ENCODE measurements at places on chromosomes 1 and 21.

DNA sequence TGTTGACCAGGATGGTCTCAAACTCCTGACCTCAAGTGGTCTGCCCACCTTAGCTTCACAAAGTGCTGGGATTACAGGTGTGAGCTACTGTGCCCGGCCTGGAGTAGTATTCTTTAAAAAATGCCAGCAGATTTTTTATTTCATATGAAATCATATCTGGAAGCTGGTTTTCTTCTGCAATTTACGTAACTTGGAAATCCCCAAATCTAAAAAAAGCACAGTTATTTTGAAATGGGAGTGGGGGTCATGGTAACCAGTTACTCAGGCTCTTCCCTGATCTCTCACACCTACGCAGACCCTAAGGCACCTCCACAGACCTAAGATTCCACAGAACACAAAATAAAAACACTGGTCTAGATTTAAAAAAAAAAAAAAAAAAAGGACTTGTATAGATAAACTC, 219.8 kb downstream of the DAB1 start:
- no peak for DNase-seq

DNA sequence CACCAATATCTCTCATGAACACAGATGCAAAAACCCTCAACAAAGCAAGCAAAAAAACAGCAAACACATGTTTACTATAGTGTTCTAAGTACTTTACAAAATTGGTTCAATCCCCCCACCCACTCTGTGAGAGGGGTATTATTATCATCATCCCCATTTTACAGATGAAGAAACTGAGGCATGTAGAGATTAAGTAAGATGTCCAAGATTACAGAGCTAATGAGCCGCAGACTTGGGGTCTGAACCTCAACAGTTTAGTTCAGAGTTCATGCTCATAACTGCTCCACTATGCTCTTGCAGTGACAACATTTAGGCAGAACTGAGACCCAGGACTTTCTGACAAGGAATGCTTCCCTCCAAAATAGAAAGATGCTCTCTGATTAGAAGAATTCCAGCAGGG, 21.9 kb downstream of the CLSTN1 start:
- no peak for DNase-seq

DNA sequence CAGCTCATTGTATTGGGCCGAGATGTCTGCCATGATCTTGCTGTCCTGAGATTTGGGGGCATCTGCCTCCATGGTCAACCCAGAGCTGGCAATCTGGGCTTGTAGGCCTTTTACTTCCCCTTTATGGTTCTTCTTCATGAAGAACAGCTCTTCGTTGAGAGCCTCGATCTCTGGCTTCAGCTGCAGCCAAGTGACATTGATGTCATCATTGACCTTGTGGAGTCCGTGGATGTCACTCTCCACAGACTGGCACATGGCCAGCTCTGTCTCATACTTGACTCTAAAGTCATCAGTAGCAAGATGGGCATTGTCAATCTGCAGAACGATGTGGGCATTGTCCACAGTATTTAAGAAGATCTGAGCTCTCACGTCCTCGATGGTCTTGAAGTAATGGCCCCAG, 29.2 kb downstream of the RAP1A start:
- no peak for DNase-seq

DNA sequence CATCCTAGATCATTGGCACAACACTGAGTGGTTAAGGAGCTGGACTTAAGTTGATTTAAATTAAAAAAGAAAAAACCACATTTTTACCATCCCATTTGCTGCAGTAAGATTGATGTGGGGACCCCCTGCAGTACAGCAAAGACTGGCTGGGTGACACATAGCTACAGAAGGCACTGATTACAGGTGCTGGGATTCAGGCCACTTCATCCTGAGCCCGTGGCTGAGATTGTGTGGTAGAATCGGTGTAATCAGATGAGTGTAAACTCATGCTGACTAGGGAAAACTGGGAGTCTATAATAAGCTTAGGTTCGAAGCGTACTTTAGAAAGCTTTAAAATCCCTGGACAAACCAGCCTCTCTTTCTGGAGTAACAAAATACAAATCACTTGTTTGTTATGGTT, 70.1 kb downstream of the SLC25A24 start:
- DNase-seq: no peak

DNA sequence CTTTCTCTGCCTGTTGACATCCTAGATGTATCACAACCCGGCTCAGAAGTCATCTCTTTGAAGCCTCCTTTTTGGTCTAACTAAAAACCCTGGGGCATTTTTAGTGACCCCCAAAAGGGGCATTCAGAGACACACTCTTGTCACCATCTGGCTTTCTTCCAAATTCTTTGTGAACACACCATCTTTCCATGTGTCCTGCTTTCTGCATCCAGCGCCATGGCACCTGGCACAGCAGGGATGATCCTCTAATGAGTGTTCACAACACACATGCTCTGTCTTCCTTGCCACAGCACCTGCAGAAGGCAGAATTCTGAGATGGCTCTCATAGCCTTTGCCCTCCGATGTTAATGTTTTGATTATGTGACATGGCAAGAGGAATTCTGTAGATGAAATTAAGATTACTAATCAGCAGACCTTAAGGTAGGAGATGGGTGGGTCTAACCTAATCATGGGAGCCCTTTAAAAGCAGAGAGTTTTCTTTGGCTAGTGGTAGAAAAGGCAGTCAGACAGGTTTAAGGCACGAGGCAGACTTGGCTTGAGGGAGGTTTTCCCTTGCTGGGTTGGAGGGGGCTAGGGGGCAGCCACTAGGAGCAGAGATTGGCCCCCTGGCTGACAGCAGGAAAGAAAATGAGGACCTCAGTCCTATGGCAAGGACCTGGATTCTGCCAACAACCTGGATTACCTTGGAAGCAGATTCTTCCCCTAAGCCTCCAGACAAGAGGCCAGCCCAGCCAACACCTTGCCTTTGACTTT, 4.9 kb upstream of the TMEM61 start:
- DNase-seq: no peak

DNA sequence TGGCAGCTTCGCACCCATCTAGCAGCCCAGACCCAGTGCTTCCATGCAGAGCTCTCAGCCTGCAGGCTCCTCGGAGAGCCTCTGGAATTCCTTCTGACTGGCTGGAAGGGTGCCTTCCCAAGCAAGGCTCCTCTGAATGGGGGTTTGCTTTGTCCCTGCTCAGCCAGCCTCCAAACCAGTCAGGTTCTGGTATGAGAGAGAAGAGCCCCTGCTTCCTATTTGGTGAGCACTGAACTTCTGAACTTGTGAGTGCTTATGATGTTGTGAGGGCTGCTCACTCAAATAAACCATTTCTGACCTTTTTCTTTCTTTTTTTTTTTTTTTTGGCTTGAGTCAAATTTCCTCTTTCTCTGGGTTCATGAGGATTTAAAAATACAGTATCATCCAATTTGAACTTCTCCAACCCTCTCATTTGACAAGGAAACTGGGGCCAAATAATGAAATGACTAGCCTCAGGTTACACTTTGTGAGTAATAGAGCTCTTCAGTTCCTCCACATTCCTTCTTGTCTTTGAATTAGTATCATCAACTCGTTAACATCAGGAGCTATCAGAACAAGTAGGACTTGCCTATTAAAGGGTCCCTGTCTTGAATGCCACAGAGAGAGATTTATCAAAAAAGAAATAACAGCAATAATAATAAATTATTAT, 39.6 kb downstream of the GFI1 start:
- no peak for DNase-seq

DNA sequence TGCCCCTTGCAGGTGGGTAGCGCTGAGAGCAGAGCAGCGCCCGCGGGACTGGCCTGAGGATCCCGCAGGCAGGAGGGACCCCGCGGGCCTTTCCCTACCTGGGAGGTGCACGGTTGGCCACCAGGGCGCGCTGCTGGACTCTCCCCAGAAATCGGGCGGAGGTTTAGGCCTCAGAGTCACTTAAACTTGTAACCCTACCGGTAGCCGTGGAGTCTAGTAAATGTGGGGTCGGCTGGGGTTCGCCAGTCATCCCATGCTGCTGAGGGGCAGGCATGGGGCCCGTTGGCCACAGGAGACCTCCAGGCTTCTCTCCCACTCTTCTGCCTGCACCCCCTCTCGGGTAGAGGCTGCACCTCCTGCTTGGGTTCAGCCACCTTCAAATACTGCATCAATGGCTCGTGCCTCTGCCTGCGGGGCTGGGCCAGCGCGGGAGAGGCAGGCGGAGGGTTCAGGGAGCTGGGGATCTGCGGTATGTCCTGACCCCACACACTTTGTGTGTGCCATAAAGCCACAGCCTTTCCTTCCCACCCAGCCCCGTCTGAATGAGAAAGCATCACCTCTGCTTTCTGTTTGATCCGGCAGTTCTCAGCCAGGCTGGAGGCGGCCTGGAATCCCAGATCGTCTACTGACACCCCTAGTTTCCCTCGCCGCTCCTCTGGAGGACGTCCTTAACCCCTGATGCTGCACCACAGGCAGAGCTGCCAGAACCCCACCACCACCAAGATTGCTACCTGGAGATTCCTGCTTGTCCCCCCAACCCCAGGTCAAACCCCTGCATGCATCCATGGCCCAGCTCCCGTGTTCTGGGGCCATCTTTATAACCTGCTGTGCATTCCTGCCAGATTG, 12.3 kb upstream of the GSTM4 start:
- DNase-seq: no peak

GRCh38 chr1:41360074-41360785, 1.0 kb upstream of the FOXO6 start:
- no peak for DNase-seq

DNA sequence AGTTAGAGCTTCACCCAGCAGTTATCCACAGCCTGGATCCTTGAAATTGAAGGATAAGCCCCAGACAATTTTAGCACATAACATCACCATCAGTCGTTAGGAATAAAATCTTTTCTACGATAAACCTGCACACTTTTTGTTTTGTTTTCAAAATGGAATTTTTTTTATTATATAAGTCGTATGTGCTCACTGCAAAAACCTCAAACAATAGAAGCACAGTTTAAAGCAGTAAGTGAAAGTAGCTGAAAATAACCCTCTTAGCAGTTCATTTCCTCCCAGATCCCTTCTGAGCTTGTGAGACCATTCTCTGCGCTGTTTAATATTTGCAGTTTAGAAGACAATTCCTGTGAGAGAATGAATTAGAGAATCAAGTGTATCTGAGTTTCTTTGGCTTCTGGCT, 38.3 kb downstream of the ELK4 start:
- no peak for DNase-seq

- DNase-seq: no peak
Observed at GRCh38 chr1:76868154-76868882, 1.0 kb downstream of the ST6GALNAC5 start.

- DNase-seq: no peak
Observed at GRCh38 chr1:243315893-243316292, 60.1 kb downstream of the SDCCAG8 start.

DNA sequence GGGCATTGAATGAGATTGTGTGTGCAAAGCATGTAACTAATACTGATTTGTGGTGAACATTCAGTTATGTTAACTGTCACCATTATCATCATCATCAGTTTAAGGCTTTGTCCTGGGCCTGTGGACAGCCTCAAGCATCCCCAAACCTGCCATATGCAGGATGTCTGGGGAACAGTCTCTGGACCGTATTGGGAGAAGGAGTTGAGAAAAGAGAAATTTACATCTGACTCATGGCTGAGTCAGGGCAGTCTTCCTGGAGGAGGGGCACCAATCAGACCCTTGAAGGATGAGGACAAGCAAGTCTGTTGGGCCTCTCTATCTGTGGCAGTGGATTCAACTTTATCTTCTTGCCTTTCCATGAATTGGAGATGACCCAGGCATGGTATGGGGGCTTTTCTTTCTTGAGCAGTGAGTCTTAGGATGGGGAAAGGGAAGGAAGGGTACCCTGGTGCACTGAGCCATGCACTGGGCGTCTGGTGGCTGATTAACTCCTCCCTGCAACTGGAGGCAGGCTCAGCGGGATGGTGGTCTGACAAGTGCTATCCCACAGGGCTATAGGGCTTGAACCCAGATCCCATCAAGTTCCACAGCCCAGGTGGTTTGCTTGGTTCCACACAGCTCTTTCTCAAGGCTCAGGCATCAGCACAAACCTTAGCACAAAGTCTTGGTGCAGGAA, 2.9 kb downstream of the PADI3 start:
- DNase-seq: no peak

- no peak for DNase-seq
Observed at GRCh38 chr1:162388615-162389014, 7.1 kb downstream of the C1orf226 start.

DNA sequence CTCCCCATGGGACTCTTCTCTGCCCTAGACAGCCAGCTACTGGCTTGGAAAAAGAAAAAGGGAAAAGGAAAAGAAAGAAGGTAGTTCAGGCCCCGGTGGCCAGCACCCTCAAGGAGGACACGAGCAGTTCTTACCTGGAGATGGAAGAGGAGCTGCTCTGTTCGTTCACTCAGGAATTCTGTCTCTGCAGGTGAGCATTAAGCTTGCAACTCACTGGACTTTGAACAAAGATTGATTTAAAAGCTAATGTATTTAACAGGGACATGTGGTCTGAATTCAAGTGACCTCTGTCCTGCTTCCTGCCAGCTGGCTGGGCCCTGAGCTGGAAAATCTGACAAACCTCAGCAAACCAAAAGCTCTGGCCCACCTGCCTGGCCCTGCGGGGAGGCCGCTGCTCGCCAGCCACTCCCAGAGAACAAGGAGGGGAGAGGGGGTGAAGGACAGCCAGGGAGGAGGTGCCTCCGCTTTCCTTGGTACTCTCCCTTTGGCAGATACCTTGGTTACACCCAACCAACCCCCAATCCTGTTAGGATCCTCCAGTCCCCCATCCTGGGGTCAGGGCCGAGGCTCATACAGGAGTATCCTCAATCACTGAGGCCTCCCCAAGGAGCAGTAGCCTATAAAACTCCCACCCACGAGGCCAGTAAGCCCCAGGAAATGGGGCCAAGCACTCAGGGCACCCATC, at the start of gene PDZK1:
TSS of gene PDZK1 (minus strand) at position 186 of the 685 bp plus-strand sequence. CDS start 19,347 bp downstream, outside the sequence.
- no peak for DNase-seq

- no peak for DNase-seq
Observed at GRCh38 chr1:33718186-33718585, 145.7 kb upstream of the HMGB4 start.

DNA sequence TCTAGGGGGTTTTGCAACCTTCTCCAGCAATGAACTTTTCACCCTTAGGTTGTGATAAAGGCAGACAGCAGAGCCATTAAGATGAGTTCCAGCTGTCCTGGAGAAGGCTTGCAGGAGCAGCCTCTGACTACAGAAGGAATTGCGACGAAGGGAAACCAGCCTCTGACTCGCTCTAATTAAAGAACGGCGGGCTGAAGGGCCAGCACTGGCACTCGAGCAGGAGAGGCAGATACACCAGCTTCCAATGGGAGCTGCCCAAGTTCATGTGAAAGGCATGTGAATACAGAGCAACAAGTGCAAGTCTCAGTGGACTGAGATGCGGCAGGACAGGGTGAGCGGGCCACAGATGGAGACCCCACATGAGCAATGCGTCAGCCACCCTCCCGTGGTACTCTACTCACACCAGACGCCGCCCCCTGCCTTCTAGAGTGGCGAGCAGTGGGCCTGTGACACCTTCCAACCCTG, 15.7 kb downstream of the RCC2 start:
- DNase-seq: no peak

GRCh38 chr1:111628153-111628552, 8.6 kb downstream of the RAP1A start:
- DNase-seq: no peak

- no peak for DNase-seq
Observed at GRCh38 chr1:12658531-12659453, 14.9 kb downstream of the AADACL4 start.

GRCh38 chr21:43306911-43307676, 119.8 kb downstream of the SIK1 start:
- DNase-seq: no peak

- DNase-seq: no peak
Observed at GRCh38 chr1:24344090-24344742, 25.1 kb downstream of the GRHL3 start.

GRCh38 chr1:187837787-187838186, 1009.0 kb downstream of the PLA2G4A start:
- no peak for DNase-seq

Data from AG04449 (cell line).